Urothelium cell line (cell line): ENCODE measurements at places on chromosomes 7 and 10.

GRCh38 chr10:117552156-117552631 lies 9.6 kb downstream of the EMX2 start:
- DNase-seq: no peak

DNA sequence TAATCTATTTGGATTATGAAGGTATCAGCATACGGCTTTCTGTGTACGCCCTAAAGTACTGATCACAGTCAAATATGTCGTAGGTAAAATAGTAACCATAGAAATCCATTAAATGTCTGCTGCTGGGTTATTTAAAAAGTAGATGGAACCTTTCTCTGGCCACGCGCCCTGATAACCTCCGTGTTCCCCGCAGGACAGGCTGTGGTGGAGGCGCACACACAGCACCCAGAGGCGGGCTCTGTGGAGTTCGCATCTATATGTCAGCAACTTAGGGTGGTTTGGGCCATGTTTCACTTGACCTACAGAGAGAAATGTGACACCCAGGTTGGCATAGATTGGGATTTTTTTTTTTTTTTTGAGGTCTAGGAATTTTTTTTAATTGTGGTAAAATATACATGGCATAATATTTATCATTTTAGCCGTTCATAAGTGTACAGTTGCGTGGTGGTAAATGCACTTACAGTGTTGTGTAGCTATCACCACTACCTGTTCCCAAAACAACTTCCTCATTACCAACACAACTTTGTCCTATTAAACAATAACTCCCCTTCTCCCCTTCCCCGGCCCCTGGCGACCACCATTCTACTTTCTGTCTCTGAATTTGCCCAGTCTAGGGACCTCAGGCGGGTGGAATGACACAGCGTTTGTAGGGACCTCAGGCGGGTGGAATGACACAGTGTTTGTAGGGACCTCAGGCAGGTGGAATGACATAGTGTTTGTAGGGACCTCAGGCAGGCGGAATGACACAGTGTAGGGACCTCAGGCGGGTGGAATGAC lies 15.4 kb downstream of the PPP2R2D start:
- DNase-seq: no peak

DNA sequence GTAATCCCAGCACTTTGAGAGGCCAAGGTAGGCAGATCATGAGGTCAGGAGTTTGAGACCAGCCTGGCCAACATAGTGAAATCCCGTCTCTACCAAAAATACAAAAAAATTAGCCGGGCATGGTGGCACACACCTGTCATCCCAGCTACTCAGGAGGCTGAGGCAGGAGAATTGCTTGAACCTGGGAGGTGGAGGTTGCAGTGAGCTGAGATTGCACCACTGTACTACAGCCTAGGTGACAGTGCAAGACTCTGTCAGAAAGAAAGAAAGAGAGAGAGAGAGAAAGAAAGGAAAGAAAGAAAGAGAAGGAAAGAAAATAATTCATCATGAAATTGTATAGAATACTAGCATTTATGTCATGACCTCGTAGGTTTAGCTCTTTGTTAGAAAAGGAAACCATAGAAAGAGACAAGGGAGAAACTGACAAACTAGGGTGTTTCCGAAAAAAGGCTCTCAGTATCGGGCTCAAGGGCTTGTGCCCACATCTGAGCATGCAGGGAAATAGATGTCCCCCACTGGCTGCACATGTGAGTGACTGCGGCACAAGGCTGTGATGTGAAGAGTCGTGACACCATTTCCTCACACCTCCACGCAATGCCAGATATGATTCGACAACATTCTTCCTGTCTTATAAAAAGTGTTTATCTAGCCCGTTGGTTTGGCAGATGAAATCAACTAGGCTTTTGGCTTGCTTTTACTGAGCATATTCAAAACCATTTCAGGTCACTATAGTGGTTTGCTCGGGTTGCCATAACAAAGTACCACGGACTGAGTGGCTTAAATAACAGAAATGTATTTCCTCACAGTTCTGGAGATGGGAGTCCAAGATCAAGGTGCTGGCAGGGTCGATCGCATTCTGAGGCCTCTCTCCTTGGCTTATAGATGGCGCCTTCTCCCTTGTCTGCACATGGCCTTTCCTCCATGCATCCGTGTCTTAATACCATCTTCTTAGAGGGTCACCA lies 2.0 kb downstream of the SRGN start:
- no peak for DNase-seq

DNA sequence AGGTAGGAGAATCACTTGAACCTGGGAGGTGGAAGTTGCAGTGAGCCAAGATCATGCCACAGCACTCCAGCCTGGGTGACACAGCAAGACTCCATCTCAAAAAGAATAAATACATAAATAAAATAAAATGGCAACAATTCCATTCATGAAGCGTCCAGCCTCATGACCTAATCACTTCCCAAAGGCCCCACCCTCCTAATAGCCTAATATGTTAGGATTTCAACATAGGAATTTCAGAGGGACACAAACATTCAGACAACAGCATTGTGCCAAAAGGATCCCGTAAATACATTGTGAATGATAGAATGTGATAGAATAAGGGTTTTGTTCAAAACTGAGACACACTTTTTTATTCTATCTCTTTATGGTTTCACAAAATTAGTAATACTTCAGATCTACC lies 90.3 kb downstream of the FAM107B start:
- no peak for DNase-seq

- DNase-seq: no peak
These were observed 109.1 kb upstream of the TNS3 start for GRCh38 chr7:47690902-47691558.

DNA sequence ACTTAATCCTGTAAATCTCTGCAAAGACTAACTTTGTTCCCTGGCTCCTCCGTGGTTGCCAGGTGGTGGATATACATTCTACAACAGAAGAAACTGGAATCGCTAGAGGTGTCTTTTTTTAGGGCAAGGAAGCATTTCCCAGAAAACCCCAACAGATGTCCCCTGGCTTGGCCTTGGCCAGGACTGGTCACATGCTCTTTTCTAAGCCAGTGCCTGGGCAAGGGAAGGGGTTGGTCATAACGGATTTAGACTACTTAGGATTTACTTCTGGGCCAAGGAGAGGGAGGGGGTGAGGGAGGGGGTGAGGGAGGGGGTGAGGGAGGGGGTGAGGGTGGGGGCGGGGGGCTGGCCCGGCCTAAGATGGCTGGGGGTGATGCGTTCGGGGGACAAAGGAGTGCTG lies 105.7 kb downstream of the SNX10 start:
- DNase-seq: peak; percentile 22

DNA sequence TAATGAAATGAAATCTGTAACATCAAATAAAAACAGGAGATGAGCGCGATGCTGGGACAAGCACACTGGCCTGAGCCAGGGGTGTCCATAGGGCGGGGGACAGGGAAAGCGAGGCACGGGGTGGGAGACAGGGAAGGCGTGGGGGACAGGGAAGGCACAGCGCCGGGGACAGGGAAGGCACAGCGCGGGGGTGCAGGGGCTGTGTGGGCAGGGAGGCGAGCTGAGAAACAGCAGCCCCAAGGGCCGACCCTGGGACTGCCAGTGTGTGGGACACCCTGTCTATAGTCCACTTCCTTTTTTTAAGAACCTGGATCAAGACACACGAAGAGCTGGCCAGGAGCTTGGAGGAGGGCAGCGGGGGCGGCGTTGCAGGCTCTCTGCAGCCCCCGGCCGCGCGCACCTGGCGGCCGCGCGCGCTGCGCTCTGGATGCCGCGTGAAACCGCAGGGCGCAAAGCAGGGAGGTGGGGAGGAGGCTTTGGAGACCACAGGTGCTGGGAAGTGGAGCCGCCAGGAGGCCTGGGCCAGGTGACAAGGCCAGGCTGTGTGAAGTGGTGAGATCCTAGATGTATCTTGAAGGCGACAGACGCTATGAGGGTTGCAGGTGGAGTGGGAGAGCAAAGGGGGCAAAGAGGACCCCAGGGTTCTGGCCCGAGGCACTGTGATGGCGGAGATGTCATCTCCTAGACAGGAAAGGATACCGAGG lies 157.7 kb downstream of the COBL start:
- DNase-seq: no peak

GRCh38 chr10:774661-775244 lies 85.3 kb upstream of the DIP2C start:
- DNase-seq: no peak

DNA sequence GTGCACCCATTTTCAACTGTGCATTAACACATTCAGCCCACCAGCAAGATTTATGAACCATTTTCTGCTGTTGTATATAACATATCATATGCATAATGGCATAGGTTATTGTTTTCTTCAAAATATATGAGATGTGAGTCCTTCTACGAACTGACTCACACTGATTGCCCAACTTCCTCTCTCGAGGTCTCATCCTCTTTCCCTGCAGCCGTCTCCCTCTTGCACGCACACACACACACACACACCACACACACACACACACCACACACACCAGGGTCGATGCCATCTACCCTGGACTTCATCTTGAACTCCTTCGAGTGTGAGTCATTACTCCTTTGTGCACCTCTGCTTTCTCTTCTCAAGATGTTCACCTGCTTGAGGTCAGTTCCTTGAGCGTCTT lies 36.7 kb downstream of the EGFR start:
- no peak for DNase-seq

- DNase-seq: no peak
These were observed 118.5 kb downstream of the ABLIM1 start for GRCh38 chr10:114539623-114540022.

DNA sequence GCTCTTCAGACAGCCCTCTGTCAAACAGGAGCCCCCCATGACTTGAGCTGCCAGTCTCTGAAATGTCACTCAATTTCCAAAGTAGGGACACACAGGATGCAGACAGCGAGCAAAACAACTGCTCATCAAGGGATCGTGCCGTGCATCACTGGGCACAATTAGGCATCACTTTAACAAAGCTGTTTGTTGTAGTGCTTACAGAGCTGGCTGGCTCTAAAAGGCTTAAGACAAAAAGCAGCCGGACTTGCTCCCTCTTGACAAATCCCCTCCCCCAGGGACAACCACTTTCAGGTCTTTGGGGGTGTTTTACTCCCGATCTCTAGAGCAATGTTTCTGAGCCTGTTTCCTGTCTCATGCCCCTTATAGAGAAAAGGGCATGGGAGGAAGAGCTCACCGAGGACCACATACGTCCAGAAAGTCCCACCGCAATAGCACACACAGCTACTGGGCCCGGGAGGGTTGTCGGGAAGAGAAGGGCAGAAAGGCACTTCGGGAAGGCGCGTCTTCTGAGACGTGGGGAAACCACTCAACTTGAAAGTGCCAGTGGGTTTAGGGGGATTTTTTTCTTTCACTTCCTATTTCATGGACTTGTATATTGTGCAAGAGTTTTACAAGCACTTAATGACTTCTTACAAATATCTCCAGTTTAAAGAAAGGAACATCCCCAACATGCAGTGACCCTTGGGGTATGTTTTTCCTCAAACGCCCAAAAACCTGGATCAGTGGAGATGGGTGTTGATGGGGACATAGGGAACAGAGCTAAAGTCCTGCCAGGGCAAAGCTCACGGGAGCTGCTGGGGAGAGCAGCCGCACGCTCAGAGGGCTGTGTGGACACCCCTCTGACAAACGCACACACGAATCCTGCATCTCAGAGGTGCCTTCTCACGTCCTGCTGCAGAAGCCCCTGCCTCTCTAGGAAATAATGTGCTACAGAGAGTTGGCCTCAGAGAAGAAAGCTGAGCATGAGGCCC lies 27.1 kb downstream of the LRRC20 start:
- no peak for DNase-seq

DNA sequence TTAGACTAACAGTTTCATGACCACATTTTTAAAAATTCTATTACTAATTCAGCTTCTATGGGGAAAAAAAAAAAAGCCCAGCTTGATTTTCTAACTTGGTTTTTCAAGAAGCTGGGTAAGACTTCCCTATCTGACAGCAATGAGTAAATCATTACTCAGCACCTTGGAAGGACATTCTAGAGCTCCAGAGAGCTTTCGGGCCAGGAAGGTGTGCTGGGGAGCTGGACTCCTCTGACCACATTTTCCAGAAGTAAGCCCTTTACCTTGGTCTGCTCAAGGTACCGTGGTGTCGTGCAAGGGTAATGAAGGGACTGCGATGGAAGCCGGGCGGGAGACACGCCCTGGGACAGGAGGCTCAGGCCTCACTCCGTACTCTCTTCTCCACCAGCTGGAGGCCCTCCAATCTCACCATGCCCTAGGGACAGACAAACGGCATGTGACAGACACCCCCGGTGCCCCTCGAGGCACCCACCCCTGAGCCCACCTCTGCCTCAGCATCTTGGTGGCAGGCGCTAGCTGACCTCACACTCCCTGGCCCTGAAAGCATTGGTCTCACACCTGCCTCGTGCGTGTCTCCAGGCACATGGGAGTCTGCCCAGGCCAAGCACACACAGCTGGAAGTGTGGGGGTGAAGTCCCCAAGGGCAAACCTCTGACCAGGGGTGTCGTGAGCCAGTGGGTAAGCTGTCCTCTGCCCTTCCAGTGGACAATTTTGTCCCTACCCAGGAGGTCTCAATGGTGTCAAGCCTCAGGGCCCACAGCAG lies 152.1 kb downstream of the OAT start:
- DNase-seq: no peak

DNA sequence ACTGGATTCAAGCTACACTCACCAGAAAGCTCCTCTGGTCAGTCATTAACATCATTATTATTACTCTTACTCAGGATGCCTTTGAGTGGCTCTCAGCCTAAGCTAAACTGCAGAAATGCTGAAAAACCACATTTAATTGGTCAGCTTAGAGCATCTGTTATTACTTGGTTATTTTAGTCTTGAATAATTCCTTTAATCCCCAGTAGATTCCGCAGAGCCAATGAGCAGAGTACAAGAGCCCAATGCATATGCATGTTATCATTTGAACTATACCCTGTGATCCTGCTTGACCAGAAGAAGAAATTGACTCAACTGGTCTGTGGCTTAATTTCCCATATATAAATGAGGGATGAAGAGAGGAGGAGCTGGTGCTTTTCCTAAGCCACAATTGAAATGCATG lies 417.6 kb upstream of the C7orf33 start:
- no peak for DNase-seq

GRCh38 chr10:69358148-69358795 lies 58.4 kb downstream of the TACR2 start:
- no peak for DNase-seq

- DNase-seq: no peak
These were observed 25.8 kb downstream of the POLL start for GRCh38 chr10:101562231-101562630.

DNA sequence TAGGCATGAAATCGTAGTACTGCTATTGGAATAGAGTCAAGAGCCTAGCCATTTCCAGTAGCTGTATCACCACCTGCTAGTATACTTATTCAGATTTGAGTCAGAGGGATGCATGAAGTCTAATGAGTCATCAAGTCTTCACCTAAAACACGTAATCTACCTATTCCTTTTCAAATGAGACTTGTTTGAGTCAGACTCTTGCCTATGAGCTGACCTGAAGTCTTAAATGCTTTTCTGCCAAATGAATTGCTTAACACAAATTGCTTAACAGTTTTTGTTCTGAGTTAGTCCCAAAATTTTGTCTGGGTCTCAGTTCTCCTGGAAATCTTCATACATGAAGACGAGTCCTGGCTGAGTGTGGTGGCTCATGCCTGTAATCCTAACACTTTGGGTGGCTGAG lies 165.2 kb downstream of the GNAT3 start:
- DNase-seq: peak; percentile 67

GRCh38 chr10:74156919-74157289 lies 5.9 kb downstream of the ADK start:
- DNase-seq: no peak

- DNase-seq: no peak
These were observed 910 bp downstream of the ARHGAP19 start for GRCh38 chr10:97291357-97292096.
